Left ventricle myocardium inferior (tissue), 1 donor: ENCODE measurements at places on chromosomes 13 and 19. TPM values are rescaled to one million over a fixed set of nuclear protein-coding genes. Genes with fewer than 3 reads are reported as not detected.

DNA sequence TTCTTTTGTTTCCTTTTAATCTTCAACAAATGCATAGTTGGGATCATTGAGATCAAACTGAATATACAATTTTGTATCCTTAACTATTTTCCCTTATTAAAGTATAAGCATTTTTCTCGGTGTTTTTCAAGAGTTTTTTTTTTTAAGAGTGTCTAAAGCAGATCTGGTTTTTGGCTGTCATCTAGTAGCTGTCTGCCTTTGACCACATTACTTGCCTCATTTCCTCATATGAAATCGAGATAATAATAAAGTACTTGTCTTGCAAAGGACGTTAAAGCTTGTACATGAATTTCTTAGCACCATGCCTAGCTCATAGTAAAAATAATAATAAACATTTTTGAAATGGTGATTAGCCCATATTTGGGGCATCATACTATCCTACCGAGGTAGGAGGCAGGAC is 121.2 kb downstream of the PDS5B start:
- no peak for DNase-seq

DNA sequence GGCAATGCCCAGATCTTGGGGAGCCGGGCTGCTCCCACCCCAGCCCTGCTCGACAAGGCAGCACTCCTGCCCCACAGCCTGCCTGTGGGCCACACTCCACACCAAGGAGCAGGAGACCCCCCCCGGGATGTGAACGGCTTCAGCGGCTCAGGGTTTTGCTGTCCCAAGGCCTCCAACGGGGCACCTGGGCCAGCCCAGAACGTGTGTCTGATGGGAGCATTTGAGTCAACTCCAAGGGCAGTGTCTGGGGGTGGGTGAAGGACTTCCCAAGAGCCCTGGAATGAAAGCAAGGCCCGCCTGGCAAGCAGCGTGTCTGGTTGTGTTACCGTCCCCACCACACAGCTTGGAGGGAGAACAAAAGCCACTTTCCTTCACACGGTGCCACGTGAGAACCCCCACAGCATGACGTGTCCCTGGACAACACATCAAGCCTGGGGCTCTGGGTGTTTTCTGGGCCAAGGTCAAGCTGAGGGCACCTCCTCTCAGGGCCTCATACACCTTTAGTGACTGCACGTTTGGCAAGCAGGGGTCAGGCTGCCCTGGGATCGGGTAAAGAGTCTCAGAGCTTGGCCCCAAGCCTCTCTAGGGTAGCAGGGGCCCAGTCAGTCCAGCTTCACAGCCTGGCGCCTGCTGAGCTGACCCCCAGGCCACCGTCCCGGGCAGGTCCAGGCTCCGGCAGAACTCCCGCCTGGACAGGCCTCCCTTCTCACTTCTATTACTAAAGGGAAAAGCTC is 6.0 kb downstream of the C13orf46 start:
- DNase-seq: peak; percentile 17

Gene ATP1A3
- total RNA-seq: 375 TPM

- no peak for DNase-seq
These were observed 134.7 kb upstream of the GPR12 start for GRCh38 chr13:26895081-26895807.
